RPMI7951 (cell line): ENCODE measurements at places on chromosomes 7 and 10. TPM values are rescaled to one million over a fixed set of nuclear protein-coding genes. Genes with fewer than 3 reads are reported as not detected.

DNA sequence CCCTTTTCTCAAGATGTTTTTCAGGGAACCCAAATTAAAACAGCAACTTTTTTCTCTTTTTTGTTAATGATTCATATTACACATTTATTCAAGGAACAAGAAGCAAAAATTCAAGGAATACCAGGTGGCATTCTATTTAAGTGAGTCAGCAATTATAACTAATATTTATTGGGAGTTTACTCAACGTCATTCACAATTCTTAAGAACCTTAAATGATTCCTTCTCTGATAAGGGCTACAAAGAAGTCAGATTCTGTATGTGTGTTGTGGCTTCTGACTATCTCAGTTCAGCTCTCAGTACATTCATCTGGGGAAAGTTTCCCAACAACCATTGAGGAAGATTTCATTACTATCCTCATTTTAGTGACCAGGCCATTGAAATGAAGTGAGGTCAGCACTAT, 470.7 kb upstream of the AKR1E2 start:
- DNase-seq, result no peak

DNA sequence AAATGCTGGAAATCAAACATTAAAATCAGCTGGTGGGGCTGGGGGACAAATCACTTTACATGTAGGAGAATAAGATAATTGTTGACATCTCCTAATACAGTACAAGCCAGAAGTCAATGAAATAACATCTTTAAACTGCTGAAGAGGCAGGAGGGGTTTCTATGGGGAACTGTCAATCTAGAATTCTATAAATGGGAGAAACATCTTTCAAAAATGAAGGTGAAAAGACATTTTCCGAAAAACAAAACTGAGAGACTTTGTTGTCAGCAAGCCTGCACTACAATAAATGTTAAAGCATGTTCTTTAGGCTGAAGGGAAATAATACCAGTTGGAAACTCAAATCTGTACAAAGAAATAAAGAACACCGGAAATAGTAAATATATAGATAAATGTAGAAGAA, 17.3 kb upstream of the MSRB2 start:
- DNase-seq, result no peak

GRCh38 chr10:71664585-71664984, 55.0 kb downstream of the C10orf105 start:
- no peak for DNase-seq

GRCh38 chr10:124237282-124237961, 144.0 kb upstream of the CHST15 start:
- no peak for DNase-seq

GRCh38 chr10:30854656-30855055, 177.0 kb downstream of the ZNF438 start:
- DNase-seq, result no peak

DNA sequence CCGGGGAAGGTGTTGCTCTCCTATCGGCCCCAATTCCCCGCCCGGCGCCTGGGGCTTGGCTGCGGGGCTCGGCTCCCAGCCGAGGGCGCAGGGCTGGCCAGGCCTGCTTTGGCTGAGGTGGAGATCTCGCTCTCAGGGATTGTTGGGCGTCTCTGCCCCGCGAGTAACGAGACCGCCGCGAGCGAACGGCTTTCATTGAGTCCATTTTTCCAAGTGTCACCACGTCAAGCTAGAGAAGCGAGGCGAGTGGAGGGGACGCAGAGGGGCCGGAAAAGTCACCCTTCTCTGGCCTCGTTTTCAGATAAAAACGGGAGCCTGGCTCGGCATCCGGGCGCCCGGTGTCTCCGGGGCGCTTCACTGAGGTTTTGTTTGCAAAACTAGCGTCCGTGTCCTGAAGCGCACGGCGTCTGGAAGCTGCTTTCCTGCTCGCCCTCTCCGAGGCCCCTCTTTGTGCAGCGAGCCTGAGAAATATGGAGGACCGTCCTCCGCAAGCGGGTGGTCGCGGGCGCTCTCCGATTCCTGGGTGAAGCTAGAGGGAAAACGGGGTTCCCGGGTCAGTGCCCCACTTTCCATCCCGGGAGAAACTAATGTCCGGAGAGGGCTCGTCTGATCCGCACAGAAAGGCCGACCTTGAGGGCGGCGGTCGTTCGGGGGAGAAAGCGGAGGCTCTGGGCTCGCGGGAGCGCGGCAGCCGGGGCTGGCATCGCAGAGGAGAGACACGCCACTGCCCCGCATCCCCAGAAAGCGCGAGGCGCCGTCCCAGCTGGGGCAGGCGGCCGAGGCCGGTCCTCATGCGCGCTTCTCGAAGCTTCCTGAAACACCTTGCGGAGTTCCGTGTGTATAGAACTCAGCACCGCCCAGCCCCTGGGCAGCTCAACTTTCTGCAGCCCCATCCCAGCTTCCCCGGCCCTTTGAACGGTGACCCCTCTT, 3.5 kb upstream of the EN2 start:
- no peak for DNase-seq

- peak; percentile 77 for DNase-seq
These were observed 605.4 kb downstream of the INHBA start for GRCh38 chr7:41097501-41097900.

DNA sequence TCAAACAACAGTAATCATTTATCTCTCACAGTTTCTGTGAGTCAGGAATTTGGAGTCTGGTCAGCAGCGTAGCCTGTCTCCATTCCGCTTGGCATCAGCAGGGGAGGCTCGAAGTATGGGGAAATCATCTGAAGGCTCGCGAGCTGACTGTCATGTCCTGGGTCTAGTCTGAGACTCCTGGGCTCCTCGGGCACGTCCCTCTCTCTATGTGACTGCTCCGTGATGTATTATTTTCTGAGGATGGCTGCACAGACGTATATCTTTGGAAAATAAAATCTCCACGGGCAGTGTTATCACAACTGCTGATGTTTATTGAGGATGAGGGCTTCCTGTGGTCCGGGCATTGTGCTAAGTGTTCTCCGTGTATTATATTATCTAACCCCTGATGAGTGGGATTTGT, 23.3 kb upstream of the PCGF5 start:
- DNase-seq, result no peak

DNA sequence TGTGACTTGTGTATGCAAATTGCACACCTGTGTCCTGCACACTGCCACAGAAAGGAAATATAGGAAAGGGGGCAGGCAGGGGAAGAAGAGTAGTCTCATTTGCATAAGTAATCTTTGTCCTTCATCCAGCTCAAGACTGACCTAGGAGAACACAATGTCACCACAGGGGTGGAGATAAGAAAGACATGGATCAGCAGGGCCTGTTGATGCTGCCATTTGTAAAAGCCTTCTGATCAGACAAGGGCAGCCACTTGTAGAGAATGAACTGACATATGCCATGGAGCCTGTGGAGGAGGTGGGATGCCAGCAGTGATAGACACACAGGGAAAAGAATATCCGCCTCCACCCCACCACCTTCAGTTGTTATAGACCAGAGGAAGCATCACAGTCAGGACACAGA, 528.9 kb downstream of the HTR7 start:
- DNase-seq, result no peak

DNA sequence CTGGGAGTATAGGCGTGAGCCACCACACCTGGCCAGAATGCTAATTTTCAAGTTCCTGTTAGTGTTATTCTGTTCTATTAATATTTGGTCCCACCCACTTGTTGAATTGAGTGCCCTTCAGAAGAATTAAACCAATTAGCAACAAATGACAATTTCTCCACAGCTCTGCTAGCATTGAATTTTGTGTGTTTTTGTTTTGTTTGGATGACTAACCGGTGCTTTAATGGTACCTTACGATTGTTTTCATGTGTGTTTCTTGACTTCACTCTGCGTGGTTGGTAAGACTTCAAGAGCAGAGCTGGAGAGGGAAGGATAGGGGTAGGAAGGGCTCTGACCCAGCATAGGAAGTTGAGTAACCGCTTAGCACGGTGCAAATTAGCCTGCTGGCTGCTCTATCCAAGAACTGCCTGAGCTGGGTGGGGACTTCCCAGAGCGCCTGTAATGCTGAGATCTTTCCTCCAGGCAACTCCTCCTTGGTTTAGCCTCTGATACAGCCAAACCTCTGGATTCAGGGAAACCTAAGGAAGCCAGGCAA, 4.6 kb downstream of the ARPC1B start:
- peak; percentile 94 for DNase-seq

DNA sequence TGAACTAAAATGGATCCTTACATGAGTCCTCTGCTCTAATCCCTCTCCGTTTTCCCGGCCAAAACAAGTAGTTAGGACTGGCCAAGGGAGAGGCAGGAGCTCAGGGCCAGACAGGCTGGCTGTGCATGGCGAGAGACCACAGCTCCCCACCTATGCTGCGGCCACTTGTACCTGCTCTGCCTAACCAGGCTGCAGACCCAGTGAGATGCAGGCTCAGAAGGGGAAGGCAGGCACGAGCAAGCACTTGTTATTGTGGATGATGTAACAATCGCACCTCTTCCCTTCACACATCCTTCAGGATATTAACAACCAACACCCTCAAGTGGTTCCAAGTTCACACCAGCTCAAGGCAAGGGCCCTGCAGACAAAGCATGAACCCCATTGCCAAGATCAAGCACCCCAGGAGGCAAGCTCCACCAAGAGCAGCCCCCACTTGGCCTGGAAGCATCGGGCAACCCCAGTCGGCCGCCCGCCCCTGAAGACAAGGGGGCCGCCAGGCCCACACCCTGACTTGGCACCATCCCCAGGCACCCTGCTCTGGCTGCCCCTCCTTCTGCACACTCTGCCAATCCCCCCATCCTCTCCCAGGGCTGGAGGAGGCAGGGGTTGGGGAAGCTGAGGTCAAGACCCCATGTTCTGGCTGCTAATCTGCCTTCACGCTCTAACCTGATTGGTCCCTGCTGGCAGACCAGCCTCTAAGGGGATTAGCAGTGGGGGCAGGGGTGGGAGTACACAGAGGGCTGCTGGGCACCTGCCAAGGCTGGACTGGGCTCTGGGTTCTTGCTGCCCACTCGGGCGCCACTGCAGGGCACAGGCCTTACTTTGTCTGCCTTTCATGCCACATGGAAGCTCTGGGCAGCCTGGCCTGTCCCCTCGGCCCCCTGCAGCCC, 111.3 kb downstream of the SLIT1 start:
- no peak for DNase-seq

DNA sequence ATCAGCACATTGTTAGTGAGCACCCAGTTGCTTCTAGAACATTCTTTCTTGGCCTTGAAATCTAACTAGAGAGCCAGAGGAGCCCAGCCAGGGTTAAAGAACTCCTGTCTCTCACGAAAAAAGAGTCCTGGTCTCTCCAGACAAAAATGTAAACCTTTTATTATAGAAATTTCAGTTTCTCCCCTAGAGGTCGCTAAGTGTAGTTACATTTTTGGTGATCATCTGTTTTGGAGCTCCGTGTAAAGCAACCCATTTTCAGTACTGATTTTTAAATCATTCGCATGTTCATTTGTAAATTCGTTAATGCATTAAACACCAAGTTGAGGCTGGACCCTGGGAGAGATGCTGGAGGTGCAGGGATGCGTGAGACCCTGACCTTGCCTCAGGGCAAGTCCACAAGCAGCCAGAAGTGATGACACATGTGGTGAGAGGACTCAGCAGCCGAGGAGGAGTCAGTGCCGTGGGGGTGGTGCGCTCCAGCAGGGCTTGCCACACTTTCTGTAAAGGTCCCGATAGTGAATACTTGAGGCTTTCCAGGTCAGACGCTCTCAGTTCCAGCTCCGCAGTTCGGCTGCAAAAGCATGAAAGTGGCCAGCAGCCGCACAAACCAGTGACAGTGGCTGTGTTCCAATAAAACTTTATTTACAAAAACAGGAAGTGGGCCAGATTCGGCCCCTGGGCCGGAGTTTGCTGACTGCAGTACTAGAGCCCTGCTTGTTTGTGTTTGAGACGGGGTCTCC, 578.6 kb upstream of the FOXK1 start:
- peak; percentile 9 for DNase-seq

DNA sequence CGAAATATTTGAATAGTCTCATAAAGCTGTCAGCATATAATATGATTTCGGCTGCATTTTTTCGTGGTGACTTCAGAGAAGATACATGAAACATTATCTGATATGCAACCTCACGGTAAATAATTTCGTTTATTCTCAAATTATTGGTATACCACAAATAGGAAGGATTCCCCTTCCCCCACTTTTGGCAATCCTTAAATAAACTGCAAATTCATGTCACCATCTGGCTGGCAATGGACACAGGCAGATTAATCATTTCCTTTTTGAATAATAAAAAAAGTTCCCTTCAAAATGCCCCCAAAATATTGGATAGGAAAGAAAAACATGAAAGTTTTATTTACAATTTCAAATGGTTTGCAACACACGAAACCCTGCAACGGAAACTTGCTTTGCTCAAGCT, 234.5 kb upstream of the MEOX2 start:
- no peak for DNase-seq

- no peak for DNase-seq
These were observed 379.2 kb downstream of the CALN1 start for GRCh38 chr7:72032934-72033333.

GRCh38 chr7:44223362-44224079, 22.7 kb downstream of the YKT6 start:
- no peak for DNase-seq

DNA sequence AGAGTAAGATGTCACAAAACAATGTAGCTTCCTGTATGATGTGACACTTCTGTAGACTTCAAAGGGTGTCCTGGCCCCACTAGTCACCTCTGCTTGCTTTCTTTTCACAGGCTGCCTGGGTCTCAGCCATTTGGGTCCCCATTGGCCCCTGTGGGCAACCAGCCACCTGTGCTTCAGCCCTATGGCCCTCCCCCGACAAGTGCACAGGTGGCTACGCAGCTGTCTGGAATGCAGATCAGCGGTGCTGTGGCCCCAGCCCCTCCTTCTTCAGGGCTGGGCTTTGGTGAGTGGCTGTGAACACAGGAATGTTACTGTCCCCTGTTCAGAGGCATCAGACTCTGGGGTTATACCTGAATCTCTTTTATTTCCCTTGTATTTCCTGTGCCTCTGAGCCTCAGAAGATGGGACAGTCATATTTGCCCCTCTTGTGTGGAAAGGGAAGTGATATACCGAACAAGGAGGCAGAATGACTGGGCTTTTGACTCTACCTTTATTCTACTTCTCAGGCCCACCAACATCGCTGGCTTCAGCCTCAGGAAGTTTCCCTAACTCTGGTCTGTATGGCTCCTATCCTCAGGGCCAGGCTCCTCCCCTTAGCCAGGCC, 15.4 kb downstream of the SEC24C start:
- DNase-seq, result no peak

DNA sequence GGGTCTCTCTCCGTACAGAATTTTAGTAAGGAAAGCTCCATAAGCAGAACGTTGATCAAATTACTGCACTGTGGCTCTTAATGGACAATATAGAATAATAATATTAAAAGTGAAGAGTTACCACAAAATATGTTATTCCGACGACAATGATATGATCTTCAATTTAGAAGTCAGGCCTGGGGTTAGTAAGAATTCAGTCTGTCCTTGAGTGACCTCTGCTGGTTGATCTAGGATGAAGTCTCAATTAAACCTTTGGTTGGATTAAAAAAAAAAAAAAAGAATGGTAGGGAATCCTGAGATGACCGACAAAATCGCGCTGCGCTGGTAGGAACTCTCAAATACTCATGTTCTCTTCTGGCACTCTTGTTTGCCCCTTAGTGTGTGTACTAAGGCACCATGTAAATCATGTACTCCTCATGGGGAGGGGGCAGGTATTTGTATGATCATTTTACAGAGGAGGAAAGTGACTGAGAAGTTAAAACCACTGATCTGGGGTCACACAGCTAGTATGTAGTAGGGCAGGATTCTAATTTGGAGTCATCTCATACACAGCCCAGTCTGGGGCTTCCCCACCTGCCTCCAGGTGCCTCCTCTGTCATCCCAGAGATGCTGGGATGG, 161.3 kb upstream of the NPVF start:
- peak; percentile 64 for DNase-seq

GJD4 gene
- not detected in 2 replicates for total RNA-seq

NKX1-2 gene
- not detected in 2 replicates for total RNA-seq

SCART1 gene
- 0.10 and 0.24 TPM in 2 replicates for total RNA-seq

PRKG1 gene
- 0.12 TPM in 1 of 2 replicates, not detected in the other for total RNA-seq

ZNF716 gene
- not detected in 2 replicates for total RNA-seq

FFAR4 gene
- total RNA-seq, result not detected in 2 replicates

CYP17A1 gene
- not detected in 2 replicates for total RNA-seq

ADCYAP1R1 gene
- 0.10 TPM in 1 of 2 replicates, not detected in the other for total RNA-seq

CPVL gene
- 3.8 and 5.8 TPM in 2 replicates for total RNA-seq

NDUFB8 gene
- 189 and 282 TPM in 2 replicates for total RNA-seq
